Stimulated activated CD4-positive, alpha-beta T cell treated with anti-CD3 and anti-CD28 coated beads, TNF-alpha, amount 100 ng/mL, for 1 hour (primary cell): ENCODE measurements at places on chromosomes 11 and 22.

- DNase-seq = no peak
Observed at GRCh38 chr11:131816051-131816450, 445.6 kb downstream of the NTM start.

GRCh38 chr11:40168414-40168813 lies 1291.0 kb downstream of the LRRC4C start:
- DNase-seq = no peak

- DNase-seq = no peak
Observed at GRCh38 chr11:111586388-111586831, 15.8 kb upstream of the SIK2 start.

DNA sequence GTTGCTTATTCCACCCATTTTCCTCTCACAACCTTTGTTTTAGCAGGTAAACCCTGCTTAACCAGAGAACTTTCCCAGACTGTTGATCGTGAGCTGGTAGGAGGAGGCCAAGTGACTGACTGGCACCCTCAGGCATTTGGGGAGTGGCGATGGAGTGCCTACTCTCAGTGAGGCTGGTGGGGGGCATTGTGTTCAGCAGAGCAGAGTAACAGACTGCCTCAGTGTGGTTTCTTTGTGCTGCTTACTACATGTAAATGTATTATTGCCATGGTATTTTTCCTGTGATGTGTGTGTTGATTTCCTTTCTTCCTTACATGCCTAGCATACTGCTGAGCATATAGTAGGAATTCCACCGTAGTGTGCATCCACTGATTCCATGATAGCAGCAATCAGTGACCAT lies 2.6 kb downstream of the MARK2 start:
- no peak for DNase-seq

- DNase-seq = no peak
Observed at GRCh38 chr11:12137938-12138731, 27.7 kb downstream of the MICAL2 start.

DNA sequence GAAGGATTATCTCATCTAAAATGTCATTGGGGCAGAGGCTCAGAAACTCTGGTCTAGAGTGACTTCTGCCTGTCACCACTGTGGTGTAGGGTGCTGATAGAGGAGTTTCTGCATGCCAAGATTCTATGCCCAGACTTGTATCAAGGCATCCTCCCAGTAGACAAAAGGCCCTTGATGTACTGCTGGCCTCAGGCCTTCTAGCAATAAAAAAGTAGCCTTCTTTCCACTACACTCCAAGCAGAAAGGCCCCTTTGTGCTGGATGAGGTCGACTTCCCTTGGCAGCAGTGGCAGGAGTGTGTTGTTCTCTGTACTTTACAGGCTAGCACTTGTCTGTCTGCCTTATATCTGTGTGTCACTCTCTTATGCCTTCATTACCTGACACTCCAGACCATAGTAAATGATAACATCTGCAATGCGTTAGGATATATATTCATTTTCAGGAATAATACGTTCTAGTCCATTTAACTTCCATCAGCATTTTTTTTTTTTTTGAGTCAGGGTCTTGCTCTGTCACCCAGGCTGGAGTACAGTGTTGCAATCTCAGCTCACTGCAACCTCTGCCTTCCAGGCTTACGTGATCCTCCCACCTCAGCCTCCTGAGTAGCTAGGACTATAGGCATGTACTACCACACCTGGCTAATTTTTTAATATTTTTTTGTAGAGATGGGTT lies 49.5 kb upstream of the RRM1 start:
- DNase-seq = no peak

DNA sequence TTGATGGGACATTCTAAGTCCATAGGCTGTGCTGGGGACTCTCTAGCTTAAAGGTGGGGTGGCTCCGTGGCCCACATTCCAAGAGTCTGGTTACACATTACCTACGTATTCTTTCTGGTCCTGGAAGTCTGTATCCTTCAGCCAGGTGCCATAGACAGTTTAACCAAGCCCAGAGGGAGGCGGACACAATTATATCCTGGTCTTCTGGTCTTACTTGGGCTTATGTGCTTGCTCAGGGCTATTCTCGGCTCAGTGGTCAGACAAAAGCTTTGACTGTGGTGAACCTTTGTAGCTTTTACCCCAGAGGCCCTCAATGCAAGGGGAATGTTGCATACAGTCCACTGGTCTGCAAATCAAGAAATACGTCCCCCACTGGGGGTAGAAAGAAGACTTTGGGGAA lies 3.4 kb upstream of the INCENP start:
- no peak for DNase-seq

- DNase-seq = no peak
Observed at GRCh38 chr11:83132191-83132590, 24.7 kb upstream of the PCF11 start.

GRCh38 chr11:95450547-95451123 lies 219.6 kb upstream of the SESN3 start:
- DNase-seq = no peak

- no peak for DNase-seq
Observed at GRCh38 chr22:20237480-20238440, 30.4 kb downstream of the RTN4R start.

DNA sequence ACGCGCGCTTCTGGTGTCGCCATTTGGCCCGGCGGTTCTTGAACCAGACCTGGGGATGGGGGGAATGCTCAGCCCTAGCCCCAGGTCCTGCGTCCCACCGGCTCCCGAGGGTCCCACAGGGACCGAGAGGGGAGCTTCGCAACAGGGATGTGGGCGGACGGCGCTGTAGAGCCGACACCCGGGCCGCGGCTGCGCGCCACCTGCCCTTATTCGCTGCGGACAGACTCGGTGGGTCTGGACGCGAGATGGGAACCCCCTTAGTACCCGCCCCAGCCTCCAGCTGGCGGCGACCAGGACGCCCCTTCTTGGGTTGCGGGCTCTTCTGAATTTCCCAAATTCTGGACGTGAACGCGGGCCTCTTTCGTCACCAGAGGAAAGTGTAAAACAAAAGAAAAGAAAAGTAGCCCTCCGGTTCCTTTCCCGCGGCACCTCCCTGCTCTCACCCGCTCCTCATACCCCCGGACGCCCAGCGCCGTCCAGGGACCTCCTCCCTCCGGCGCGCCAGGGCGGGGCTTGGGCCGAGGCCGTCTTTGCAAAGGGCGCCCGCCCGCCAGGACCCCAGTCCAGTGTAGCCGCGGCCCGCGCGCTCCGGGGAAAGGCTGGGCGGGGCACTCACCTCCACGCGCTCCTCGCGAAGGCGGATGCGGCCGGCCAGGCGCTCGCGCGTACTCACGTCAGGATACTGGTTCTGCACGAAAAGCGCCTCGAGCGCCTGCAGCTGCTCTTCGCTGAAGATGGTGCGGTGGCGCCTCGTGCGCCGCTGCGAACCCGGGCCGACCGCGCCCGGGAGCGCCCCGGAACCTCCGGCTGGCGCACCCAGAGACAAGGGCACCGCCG lies 827 bp downstream of the GSC2 start:
- no peak for DNase-seq

DNA sequence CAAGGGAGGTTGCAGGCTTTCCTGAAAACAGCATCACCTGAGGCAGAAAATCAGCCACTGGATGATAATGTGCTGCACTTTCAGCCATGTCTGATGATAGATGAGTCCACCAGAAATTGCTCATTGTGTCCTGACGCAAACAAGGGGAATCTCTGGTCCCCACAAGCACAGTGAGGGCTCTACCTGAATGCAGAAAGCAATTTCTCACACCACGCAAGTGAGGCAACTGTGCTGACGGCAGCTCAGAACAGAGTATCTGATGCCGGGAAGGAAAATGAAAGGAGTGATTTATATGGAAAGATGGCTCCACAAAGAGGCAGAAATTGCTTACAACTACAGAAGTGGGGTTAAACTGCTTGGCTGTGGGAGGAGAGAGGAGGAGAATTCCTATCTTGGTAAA lies 867.1 kb downstream of the OPCML start:
- DNase-seq = no peak

DNA sequence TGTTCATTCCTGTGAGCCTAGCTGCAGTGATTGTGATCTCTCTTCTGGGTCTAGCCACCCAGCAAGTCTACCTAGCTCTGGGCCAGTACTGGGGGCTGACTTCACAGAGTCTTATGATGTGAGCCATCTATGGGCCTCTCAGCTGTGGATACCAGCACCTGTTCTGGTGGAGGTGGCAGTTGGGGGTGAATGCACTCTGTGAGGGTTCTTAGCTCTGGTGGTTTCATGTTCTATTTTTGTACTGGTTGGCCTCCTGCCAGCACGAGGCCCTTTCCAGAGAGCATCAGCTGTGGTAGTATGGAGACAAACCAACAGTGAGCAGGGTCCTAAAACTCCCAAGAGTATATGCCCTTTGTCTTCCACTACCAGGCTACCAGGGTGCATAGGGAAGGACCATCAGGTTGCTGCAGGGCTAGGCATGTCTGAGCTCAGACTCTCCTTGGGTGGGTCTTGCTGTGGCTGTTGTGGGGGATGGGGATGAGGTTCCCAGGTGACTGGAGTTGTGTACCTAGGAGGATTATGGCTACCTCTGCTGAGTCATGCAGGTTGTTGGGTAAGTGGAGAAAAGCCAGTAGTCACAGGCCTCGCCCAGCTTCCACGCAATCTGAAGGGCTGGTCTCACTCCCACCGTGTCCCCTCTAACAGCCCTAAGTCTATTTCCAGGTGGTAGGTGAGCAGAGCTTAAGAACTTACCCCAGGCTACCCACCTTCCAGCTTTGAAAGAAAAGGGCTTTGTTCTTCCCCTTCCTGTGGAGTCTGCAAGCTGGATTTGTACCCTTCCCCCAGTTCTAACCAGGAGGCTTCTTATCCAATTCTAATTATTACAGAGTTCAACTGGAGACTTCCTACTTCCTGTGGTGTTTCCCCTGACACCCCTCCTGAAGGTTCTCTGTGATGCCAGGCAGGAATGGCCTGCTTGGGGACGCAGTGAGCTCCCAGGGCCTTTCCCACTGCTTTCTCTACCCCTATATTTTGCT lies 250.7 kb downstream of the LUZP2 start:
- no peak for DNase-seq

DNA sequence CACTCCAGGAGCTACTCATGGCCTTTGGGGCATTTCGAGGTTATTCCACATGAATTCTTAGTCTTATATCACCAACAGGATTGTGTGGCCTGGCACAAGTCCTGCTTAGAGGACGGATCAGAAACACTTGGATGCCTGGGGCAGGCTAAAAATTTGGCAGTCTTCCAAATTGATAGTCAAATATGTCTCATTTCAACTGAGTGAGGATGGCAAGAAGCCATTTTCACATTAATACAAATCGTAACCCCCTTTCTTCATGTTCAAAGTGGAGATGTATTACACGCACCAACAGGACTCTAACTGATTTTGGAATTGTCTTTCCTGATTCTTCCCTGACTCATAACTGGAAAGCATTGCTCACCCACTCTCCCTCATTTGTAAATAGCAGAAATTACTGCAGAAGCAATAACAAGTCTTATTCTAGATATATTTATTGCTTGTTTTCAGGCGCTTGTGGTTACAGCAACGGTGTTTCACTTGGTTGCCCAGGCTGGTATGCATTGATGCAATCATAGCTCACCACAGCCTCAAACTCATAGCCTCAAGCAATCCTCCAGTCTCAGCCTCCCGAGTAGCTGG lies 10.3 kb upstream of the CCDC86 start:
- no peak for DNase-seq

GRCh38 chr11:31943056-31943780 lies 132.1 kb upstream of the PAX6 start:
- DNase-seq = no peak

- no peak for DNase-seq
Observed at GRCh38 chr22:37439347-37439746, 12.1 kb upstream of the ELFN2 start.

DNA sequence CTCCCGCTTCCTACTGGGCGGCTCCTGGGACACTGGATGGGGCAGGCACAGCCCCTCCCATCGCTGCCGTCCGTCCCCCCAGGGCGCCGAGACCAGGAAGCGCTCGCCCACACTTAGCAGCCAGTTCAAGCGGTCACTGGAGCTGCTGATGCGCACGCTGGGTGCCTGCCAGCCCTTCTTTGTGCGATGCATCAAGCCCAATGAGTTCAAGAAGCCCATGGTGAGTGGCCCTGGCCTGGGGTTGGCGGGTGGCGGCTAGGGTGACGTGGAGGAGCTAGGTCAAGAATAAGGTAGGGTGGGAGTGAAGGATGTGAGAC lies 44.6 kb downstream of the MYO7A start:
- no peak for DNase-seq

GRCh38 chr11:57196596-57196995 lies 14.8 kb downstream of the LRRC55 start:
- DNase-seq = no peak

DNA sequence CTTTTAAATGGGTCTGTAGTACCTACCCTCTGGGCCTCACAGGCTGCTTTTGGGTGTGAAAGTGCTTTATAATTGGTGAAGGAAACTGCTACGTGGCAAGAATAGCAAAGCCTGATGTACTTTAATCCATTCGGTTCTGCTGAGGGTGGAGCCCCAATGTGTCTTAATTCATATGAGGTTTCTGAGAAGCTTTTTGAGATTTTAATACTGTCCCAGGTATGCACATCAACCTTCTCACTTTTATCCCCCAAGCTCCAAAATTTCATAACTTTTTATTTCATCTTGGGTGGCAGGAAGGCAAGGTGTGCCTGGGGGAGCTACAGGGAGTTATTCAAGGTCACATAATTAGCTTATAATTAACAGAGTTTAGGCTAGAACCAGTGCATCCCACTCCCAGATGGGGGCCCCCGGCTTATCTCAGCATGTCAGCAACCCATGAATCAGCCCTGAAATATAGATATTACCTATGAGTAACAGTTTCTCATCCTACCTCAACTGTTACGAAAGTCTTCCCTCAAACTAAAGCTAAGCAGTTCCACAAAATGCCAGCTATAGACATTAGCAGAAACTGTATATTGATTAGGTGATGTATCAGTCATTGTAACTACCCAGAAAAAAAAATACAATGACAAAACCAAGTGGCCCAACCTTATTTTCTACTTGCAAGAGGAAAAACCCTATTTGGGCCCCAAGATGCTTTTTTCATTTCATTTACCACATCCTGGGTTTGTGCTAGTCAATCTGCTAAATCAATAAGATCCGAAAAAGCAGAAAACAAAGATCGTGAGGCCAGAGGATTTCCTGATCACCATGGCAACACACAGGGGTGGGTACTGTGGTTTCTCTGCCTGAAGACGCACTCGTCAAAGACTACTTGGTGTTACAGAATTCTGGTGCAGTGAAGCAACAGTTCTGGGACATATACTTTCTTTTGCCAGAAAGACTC lies 26.7 kb downstream of the CD44 start:
- DNase-seq = peak; percentile 41

DNA sequence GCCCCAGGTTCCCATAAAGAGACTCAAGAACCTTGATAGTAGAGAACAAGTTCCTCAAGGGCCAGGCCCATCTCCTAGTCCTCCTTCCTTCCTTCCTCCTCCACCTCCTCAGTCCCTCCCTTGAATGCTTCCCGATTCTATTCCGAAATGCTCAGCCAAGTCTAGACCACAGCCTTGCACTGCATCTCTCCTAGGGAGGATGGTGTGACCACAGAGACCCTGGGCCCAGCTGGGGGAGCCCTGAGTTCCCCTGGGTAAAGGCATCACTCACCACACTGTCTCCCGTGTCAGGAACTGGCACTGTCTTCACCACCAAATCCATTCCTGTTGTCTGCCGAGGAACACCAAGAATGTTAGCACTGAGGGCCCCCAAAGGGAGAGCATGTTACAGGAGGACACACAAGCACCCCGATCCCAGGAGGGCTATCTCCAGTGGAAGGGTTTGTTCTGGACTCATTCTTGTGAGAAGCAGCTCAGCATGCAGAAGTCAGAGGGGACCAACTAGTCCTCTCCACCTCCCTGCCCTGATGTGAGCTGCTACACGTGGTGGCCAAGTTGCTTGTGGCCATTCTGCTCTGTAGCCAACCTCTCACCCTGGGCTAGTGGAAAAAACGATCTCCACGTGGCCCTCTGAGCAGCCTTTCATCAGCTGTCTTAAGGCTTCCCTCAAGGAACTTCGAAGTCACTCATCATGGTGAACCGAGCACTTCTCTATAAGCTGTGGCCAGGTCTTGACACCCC lies 8.7 kb downstream of the IFT27 start:
- DNase-seq = no peak

GRCh38 chr11:28715726-28716125 lies 607.5 kb downstream of the METTL15 start:
- DNase-seq = no peak
